ENCODE measurements at places on chromosomes 4 and X.

DNA sequence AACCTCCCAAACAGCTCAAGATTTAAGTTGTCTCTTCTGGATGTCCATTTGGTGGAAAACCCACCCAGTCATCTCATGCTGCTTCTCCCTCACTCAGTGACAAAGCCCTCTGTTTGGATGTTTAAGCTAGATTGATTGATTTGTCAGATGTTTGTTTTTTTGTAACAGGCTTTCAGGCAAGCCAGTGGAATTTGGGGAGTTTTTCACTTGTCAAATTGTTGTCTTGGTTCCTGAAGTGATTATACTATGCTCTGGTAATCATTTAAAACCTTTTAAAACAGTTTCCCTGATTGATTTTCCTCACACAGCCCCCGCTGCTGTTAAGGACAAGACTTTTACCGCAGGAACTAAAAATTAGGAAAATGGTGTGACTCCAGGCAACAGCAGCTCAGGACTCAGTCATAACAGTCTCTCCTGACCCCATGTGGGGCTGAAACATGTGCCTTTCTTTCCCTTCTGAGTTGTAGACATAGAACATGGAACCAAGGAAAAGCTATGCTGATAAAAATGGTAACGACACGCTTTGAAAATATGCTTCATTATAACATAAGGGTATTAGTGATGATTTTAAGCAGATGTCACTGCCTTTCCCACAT lies 40.8 kb upstream of the SETD7 start:
- no peak for DNase-seq

DNA sequence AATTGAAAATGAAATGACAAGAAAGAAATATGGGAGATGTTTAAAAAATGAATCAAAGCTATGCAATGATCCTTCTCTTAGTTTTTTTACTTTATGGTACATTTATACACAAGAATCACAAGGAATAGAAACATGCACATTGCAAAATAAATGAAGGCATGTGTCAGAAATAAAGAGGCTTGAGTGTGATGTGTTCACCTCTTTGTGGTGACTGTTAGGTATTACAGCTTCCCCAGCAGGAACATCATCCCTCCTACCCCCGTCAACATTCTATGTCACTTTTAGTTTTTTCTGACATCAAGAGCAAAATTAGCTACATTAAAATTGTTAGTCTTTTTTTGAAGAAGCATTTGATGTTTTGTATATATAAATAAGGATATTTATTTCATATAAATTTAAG lies 214.8 kb downstream of the SLC4A4 start:
- DNase-seq: no peak

GRCh38 chrX:1493412-1493811 lies 40.7 kb upstream of the ASMTL start:
- no peak for DNase-seq

GRCh38 chr4:109912706-109913595 lies at the start of gene EGF:
EGF (plus strand) TSS chr4:109912883; CDS start chr4:109913336, 453 bp downstream.
- no peak for DNase-seq

DNA sequence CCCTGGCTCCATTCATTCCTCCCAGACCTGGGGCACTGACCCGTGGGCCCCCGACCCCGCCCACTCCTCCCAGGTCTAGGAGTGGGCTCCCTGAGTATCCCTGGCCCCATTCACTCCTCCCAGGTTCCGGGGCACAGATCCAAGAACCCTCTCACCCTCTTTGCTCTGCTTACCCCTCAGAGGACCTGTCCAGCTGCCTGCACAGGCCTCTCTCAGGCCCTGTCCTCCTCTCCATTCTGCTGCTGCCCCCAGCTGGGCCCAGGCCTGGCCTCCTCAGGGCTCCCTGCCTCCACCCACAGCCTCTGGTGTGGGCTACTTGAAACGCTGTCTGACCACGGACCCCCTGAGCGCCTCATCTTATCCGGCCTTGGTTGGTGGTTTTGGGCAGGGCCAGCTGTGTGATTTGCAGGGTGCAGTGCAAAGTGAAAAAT lies 217.7 kb upstream of the PSAPL1 start:
- DNase-seq: no peak

- peak; percentile 95 for DNase-seq
These were observed at the start of gene OTUD4 for GRCh38 chr4:145180298-145181090. OTUD4 (minus strand) TSS chr4:145180589; CDS start chr4:145179973, 616 bp downstream.

- no peak for DNase-seq
These were observed 13.8 kb downstream of the POU3F4 start for GRCh38 chrX:83521905-83522304.

GRCh38 chrX:115017455-115017854 lies at the start of gene IL13RA2:
IL13RA2 (minus strand) TSS chrX:115017616; CDS start chrX:115017269, 347 bp downstream.
- no peak for DNase-seq

- DNase-seq: peak; percentile 8
These were observed at the start of gene MMRN1 for GRCh38 chr4:89894649-89895550. MMRN1 (plus strand) TSS chr4:89894854; CDS start chr4:89894972, 118 bp downstream.

DNA sequence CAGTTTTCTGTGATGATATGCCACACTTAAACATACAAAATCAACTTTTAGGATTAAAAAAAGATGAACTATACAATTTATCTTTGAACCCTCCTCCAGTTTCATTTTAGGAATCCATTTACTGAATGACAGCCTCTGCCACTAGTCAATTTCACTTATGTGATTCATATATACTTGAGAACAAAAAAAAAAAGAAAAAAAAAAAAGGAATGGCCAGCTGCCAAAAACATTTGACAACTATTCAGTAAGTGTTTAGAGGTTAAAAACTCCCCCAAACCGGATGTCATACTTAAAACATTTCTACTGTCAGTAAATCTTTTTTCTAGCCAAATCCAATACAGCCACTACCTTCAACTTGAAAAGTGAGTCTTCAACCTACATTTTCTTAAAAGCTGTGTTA lies 266.7 kb upstream of the MAGEB2 start:
- DNase-seq: no peak

DNA sequence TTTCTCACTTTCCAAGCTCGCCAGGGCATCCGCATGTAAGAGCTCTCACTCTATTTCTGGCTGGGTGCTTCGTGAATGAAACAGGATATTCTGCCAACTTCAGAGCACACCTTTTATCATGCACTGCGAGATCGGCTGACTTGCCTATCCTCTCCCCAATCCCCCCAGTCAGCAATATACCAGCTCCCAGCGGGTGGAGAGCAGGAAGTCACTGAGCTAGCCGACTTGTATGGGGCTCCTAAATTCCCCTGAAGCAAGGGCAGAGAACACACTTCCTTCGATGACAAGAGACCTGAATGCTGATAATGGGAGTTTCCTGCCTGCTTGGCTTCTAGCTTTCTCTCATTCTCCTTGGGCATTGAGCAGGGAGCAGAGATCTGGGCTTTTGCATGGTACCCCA lies 33.8 kb upstream of the MAMLD1 start:
- no peak for DNase-seq

GRCh38 chr4:15774020-15774420 lies 4.1 kb upstream of the CD38 start:
- no peak for DNase-seq

- no peak for DNase-seq
These were observed 103.9 kb downstream of the GLUD2 start for GRCh38 chrX:121151293-121151692.

- no peak for DNase-seq
These were observed 260.1 kb upstream of the EDNRA start for GRCh38 chr4:147220833-147221232.

- no peak for DNase-seq
These were observed 70.7 kb downstream of the ANKRD50 start for GRCh38 chr4:124641715-124642381.

DNA sequence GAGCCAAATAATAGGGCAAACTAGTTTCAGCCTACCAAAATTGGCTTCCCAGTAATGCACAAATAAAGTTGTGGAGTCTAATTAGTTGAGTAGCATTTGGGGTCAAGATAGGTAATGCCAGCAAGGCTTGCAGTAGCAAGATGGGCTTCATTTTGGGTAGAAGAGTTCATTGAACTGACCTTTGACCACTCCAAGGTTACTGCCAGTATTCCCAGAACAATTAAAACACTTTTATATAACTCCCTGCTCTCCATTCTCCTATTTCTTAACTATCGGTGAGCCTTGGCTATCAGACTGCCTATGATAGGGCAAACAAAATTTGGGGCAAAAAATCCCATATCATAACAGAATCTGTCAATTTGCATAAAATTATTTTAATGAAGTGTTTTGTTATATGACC lies 7.1 kb downstream of the DNAAF6 start:
- DNase-seq: no peak

GRCh38 chr4:79959652-79960051 lies 113.4 kb downstream of the ANTXR2 start:
- no peak for DNase-seq

- no peak for DNase-seq
These were observed 16.5 kb upstream of the FGFR3 start for GRCh38 chr4:1776521-1777161.

DNA sequence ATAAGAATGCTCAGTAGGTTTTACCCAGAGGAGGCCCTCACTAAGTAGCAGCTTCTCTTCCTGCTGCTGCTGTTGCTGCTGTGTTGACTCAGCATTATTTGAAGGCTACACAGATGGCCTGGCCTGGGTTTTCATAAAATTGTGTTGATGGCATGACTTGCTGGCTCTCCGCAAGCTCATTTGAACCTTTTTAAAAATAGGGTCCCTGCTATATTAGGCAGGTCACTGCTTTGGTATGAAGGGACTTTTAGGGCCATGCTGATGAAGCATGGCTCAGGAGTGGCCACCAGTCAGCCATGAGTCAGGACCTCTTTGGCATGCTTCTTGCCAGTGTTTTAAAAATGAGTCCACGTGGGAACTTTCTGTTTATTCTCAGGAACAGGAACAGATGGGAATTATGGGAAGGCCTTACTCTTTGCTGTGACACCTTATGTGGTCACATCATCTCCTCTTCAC lies 128.7 kb downstream of the MID1IP1 start:
- DNase-seq: no peak

DNA sequence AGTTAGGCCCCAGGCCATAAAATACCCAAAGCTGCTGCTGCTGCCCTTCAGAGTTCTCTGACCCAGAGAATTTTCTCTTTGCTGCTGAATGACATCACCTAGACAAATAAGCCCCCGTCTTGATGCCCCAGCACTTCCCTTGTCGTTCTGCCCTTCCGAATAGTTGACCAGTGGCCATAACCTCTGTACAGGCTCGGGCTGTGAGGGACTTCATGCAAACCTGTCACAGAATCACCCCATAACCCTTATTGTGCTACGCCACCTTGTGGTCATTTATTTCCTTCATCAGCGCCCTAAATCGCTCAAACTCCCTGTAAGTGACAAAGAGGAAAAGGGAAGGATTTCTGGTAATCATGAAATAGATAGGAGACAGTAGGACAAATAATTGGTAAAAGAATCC lies 18.8 kb downstream of the SPACA5 start:
- DNase-seq: peak; percentile 54

GRCh38 chr4:151469970-151470369 lies 61.0 kb downstream of the FHIP1A start:
- no peak for DNase-seq

GRCh38 chr4:99790796-99791617 lies 25.6 kb upstream of the DAPP1 start:
- no peak for DNase-seq

- DNase-seq: no peak
These were observed 1.1 kb downstream of the CXCL1 start for GRCh38 chr4:73870260-73870659.

DNA sequence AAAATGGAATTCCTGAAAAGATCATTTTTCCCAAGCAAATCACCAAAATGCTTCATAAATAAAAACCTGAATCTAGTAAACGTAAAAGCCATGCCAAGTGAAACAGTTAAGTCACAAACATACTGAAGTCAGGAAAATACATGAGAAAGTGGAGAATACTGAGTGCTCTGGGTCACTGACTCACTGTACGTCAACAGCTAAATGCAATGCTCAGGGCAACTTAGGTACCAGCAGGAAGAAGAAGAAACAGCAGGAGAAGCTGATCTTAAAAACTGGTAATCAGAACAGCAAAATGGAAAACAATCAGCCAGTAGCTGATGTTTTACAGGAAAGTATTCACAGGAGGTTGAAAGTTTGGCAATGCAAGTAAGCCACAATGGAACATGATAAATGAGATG lies 252.6 kb upstream of the ETNPPL start:
- no peak for DNase-seq

DNA sequence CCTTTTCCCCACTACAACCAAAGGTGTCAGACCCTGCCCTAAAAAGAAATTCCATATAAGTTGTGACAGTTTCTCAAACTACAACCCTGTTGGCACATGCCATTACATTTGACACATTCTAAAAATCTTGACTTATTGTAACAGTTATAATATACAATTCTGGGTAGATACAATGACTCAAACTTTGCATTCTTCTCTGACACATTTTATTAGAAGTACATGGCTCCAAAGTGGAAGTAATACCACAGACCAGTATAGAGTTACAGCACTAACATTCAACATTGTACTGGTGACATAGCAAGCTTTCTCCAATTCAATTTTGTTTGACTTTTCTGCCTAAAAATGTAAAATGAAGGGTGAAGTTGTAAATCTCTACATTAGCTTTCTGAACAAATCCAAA lies 196.6 kb upstream of the ETNPPL start:
- DNase-seq: no peak

DNA sequence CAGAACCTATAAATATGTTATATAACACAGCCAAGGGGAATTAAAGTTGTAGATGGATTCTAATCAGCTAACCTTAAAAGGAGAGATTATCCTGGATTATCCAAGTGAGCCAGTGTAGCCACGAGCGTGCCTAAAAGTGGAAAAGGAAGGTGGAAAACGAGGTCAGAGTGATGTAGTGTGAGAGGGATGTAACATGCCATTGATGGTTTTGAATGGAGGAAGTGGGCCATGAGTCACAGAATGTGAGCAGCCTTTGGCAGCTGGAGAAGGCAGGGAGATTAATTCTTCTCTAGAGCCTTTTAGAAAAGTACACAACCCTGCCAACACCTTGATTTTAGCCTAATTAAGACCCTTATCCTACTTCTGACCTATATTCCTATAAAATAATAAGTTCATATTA lies 149.1 kb downstream of the SLC39A8 start:
- DNase-seq: no peak

DNA sequence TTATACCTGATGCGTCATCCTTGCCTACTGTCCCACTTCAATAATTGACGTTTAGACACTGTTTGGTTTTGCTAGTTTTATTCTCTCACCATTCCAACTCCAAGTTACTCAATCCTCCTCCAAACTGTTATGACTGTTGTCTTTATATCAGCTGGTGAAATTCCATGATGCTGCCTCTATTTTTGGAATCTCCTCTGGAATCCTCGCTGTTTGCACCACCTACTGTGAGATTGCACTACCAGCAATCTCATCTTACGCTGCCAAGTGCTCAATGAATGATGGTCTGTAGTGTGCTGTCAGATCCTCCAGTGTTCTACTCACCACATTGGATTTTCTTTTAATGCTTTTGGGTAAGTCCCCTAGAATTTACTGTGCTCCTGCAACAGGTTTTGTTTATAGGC lies 13.2 kb upstream of the PCDH18 start:
- DNase-seq: no peak

- DNase-seq: no peak
These were observed 84.1 kb upstream of the GK2 start for GRCh38 chr4:79492148-79492547.

DNA sequence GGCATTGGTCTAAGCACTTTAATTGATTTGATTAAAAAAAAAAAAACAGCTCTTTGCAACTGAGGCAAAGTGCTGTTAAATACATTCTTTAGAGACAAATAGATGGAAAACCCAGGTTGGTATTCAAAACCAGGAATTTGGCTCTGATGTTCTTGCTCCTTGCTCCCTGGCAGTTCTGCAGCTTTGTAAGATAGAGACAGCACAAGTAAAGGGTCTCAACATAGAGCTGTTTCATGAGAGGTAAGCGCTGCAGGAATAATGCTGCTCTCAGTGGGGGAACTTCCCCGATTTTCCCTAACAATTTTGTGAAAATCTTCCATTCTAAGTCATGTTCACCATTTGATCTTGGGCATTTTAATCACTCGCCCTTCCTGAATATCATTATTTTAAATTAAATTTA lies 479.5 kb upstream of the HS3ST1 start:
- no peak for DNase-seq

- DNase-seq: peak; percentile 5
These were observed 30.0 kb downstream of the BBS12 start for GRCh38 chr4:122762520-122762919.
